ENCODE measurements at places on chromosomes 2 and 18. TPM values are rescaled to one million over a fixed set of nuclear protein-coding genes. Genes with fewer than 3 reads are reported as not detected.

DNA sequence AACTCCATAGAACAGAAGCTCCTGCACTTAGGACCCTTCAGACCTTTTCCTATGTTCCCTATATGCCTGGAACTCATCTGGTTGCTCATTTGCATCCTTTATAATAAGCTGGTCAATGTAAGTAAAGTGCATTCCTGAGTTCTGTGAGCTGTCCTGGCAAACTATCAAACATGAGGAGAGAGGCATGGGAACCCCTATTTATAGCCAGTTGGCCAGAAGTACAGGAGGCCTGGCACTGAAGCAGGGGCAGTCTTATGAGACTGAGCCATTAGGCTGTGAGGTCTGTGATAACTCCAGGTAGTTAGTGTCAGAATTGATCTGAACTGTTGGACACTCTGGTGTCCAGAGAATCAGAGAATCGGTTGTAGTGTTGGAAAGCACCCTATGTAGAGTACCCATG lies 88.4 kb downstream of the EHD3 start:
- H3K27me3 ChIP-seq: no peaks in the 10 kb centered on the region
- no peak overlapping the region for H3K4me3 ChIP-seq
- peaks cover 27% of the 10 kb centered on the region for H3K4me1 ChIP-seq
- H3K27ac ChIP-seq: no peak overlapping the region

- no peaks in the 10 kb centered on the region for H3K27me3 ChIP-seq
- H3K27ac ChIP-seq: peak overlapping the region; percentile 71
- H3K4me3 ChIP-seq: no peak overlapping the region
Measured at GRCh38 chr2:221420245-221420644, 151.9 kb downstream of the EPHA4 start.

GRCh38 chr18:11149441-11150270 lies at the start of gene PIEZO2:
PIEZO2 (minus strand) TSS chr18:11149569; CDS start chr18:11148588, 981 bp downstream.
- peaks cover 43% of the 10 kb centered on the region for H3K27me3 ChIP-seq
- no peak within 1 kb of the TSS for H3K27ac ChIP-seq
- peak within 1 kb of the TSS; percentile 35 for H3K4me3 ChIP-seq
- peaks cover 5% of the 10 kb centered on the region for H3K4me1 ChIP-seq
- no peaks in the 10 kb centered on the region for H3K36me3 ChIP-seq

DNA sequence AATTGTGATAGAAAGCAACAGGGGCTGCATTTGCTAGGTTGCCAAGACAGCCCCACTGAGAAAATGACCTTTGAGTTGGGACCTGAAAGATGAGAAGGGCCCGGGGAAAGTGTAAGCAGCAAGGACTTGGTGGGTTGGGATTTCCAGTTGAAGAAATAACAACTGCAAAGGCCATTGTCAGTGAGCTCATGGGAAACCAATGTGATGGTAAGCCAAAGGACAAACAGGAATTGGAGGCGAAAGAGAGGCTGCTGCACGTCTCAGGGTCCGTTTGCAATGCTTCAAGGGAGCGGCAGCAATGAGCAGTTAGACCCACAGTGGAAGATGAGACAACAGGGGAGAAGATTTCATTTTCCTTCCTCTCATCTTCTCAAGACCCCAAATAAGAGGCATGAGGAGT lies 51.5 kb upstream of the RGPD4 start:
- H3K27me3 ChIP-seq: no peaks in the 10 kb centered on the region
- no peak overlapping the region for H3K27ac ChIP-seq
- H3K36me3 ChIP-seq: no peaks in the 10 kb centered on the region
- DNase-seq: no peak

DNA sequence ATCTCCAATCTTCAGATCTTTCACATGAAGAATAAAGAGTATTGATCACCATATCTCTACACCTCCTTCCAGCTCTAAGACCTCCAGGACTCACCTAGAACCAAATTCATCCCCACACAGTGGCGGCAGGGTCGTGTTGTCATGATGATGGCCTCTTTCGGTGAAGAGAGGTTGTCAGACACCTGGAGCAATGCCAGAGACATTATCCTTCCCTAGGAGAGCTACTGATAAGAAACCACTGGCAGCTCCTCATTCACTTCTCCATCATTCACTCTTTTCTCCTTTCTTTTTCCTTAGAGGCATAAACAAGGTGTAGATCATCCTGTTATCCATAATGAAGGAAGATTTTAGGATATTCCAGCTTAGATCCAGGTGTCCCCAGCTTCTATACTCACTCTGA lies 197.9 kb upstream of the TNP1 start:
- no peaks in the 10 kb centered on the region for H3K27me3 ChIP-seq
- DNase-seq: no peak
- no peak overlapping the region for H3K4me3 ChIP-seq
- H3K36me3 ChIP-seq: no peaks in the 10 kb centered on the region
- no peak overlapping the region for H3K27ac ChIP-seq

GRCh38 chr2:41510108-41510507 lies 537.7 kb upstream of the PKDCC start:
- H3K4me1 ChIP-seq: no peaks in the 10 kb centered on the region
- DNase-seq: no peak
- no peaks in the 10 kb centered on the region for H3K36me3 ChIP-seq
- no peak overlapping the region for H3K4me3 ChIP-seq
- no peak overlapping the region for H3K27ac ChIP-seq

GRB14 gene
- total RNA-seq: 0.19 TPM

CRYBA2 gene
- 0.14 TPM for total RNA-seq

SERPINB10 gene
- 1.7 TPM for total RNA-seq

HMSD gene
- total RNA-seq: 2.7 TPM

TM4SF20 gene
- 0.09 TPM for total RNA-seq

ST8SIA5 gene
- 0.05 TPM for total RNA-seq

LINC00305 gene
- 0.05 TPM for total RNA-seq
